ENCODE measurements at places on chromosomes 2 and 18.

DNA sequence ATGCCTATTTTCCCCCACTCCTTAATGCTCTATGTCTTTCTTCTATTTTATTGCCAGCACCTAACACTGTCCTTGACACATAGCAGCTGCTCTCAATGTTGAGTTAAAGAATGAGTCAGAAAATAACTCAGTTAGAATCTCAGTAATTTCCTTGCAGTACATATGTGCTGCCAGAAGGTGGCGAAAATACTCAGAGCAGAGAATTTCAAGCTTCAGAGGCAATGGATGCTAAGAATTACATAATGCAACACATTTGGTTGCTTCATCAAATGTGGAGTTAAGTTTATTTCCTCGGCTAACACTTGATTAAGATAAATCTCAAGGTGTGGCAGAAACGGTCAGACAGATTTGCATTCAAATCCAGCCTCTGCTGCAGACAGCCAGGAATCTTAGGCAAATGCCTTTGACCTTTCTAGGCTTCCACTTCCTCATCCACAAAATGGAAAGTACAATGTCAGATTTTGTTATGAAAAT is 105.6 kb downstream of the VSNL1 start:
- DNase-seq, result peak; percentile 28

DNA sequence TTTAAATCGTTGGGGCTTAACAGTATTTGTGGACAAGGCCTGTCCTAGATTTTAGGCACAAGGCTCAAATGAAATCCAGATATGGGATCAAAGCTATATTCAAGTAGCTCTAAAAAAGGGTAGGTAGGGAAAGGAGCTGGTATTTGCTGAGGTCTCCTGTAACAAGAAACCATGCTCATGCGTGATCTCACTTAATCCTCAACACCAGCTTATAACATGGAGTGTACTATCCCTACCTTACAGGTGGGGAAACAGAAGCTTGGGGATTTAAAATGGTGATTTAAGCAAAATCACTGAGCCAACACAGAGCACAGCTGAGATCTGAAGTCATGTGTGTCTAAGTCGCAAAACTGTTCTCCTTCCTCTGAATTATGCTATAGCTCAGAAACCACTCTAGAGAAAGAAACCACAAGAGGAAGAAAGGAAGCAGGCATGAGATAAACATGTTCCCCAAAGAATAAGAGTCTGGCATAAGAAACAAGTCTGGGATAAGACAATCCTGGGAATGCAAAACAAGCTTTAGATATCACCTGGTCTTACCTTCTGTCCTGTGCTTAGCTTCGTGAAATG is 43.1 kb downstream of the CYRIA start:
- no peak for DNase-seq

GRCh38 chr18:13934058-13934457 is 18.7 kb upstream of the MC2R start:
- no peak for DNase-seq

- no peak for DNase-seq
Observed at GRCh38 chr2:10775021-10775780, 37.4 kb downstream of the PDIA6 start.

DNA sequence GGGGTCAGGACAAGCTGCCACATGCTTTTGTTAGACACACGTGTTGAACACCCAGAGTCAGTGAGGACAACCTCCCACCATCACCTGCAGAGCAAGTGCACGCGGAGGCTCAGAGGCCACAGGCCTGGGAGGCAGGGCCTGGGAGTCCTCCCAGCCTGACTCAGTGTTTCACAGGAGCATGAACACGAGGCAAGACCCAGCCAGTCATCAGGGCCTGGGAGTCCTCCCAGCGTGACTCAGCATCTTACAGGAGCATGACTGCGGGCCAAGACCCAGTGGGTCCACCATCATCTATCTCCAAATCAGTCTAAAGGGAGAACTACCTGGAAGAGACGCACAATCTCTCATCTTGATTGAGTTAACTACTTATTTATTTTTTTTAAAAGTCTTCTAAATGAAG is 112.6 kb upstream of the PXDN start:
- no peak for DNase-seq

GRCh38 chr2:222289278-222290160 is 9.3 kb downstream of the PAX3 start:
- DNase-seq, result no peak

DNA sequence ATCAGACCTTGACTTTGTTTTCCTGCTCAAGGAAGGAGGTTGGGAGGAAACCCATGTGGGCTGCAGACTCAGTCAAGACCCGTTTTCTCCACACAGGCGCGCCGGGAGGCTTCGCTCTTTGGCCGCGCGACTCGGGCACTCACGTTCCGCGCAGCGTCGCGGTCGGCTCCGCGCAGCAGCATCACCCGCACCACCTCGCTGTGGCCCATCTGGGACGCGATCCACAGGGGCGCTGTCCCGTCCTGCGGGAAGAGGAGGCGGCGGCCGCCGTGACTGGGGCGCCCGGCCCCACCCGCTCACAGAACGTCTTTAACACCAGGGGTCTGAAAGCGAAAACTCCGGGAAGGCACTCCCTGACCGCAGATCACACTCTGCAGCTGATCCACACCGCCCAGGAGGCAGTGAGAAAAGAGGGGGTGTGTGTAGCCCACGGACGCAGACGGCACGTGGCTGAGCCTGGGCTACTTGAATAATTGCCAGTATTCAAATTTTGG is 33.1 kb upstream of the NPC1 start:
- no peak for DNase-seq

DNA sequence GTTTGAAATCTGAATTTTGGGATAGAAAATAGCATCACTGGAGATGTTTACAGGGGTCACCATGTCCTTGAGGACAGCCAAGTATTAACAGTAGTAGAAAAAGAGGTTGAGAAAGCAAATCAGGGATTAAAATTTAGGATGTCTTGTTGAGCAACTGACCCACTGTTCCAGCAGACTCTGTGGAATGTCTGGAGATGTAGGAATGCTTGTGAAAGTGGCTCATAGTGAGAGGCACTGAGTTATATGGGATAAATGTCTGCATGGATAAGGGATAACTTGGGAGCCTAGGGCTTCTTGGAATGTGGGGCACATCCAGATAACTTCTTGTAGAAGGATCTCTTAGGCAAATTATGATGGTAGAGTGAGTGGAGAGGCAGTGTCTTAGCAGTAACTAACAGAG is 495.0 kb downstream of the TMX3 start:
- no peak for DNase-seq

GRCh38 chr18:8982416-8983183 is 119.9 kb upstream of the NDUFV2 start:
- peak; percentile 32 for DNase-seq

DNA sequence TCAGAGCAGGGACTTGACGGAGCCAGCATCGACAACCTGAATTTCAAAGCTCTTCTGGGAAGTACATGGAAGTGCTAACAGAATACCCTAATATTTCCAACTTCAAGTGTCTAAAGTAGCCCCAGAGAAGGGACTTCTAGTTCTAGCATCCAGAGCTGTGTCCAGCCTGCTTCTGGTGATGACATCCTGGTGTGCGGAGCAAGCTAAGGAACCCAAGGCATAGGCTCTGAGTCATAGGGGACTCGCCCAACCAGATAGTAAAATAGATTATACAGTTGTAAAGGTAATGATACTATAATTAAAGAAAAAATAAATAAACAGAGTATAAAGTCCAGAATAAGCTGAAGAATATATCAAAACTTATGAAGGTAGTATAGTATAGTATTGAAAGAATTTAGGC is 108.1 kb upstream of the SERPINE2 start:
- no peak for DNase-seq

GRCh38 chr2:96832754-96833507 is 10.9 kb downstream of the ANKRD23 start:
- DNase-seq, result peak; percentile 87

DNA sequence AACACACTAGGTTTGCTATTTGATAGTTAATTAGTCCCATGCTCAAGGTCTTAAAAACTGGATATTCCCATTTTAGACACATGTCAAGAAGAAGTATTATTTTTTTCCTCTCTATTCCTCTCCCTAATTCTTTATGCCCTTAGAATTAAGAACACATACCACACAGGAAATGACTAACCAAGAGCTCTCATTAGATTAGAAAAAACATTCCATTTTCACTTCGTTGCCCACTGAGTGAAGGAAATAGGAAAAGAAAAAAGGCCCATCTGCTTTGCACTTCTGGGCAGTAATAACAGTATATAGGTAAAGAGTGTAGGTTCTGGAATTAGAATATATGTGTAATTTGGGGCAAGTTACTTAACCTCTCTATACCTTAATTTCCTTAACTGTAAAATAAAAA is 26.9 kb downstream of the ACADL start:
- no peak for DNase-seq

- DNase-seq, result no peak
Observed at GRCh38 chr2:25797620-25798488, 80.4 kb downstream of the ASXL2 start.

DNA sequence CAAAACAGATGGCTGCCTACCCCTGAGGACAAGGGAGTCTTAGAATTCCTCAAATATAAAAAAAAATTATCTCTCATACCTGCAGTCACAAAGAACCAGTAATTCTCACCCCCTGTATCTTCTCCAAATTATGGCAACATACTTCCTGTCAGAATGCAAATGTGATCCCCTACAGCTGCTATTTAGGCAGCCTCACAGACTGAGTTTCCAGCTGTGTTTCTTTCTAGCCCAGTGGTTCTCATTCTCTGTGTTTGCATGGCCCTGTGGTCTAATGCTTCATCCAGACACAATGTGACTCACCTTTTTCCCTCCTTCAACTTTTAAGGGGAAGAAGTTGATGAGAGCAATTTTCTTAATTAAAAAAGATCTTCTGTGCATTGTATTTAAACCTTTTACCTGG is 726.3 kb downstream of the TSN start:
- DNase-seq, result no peak

DNA sequence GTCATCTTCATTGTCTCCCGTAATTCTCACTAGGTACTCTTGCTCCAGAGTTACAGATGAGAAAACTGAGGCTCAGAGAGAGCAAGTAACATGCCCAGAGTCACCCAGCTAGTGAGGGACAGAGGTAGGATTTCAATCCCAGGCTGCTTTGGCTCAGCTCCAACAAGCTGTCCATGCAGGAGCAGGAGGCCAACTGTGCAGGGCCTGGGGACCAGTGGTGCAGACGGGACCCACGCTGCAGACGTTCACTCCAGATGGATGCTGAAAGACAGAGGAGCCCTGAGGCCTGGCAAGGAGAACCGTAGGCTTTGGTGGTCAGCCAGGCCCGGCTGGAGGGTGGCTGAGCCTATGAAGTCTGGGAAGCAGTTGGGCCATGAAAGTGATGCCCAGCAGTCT is 102.6 kb downstream of the MCFD2 start:
- DNase-seq, result no peak

GRCh38 chr2:60499651-60500265 is 53.7 kb downstream of the BCL11A start:
- no peak for DNase-seq

- DNase-seq, result no peak
Observed at GRCh38 chr2:84373391-84373790, 85.7 kb downstream of the SUCLG1 start.

GRCh38 chr18:75531212-75531850 is 103.8 kb upstream of the SMIM21 start:
- DNase-seq, result no peak

- DNase-seq, result no peak
Observed at GRCh38 chr2:12340164-12340563, 376.6 kb upstream of the TRIB2 start.

DNA sequence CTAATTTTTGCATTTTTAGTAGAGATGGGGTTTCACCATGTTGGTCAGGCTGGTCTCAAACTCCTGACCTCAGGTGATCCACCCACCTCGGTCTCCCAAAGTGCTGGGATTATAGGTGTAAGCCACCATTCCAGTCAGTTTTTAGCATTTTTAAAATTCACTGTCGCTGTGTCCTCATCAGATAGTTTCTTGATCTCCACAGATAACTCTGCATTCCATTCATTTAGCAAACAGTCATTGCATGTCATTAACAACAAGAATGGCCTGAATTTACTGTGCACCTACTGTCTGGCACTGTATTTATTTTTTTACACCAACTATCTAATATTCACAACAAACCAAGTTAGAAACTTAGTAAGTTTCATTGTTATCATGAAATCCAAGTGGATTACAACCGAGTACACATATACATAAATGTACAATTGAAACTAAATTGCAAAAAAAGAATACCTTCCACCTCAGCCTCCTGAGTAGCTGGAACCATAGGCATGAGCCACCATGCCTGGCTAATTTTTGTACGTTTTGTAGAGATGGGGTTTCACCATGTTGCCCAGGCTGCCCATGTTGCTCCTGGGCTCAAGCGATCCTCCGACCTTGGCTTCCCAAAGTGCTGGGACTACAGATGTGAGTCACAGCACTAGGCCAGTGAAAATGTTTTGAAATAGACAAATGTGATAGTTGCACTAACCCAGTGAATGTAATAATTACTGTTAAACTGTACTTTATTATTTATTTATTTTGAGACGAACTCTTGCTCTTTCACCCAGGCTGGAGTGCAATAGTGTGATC is 4.3 kb downstream of the MCEE start:
- no peak for DNase-seq

- DNase-seq, result no peak
Observed at GRCh38 chr2:152005607-152006006, 93.2 kb downstream of the CACNB4 start.

- no peak for DNase-seq
Observed at GRCh38 chr2:26619096-26619495, 22.1 kb downstream of the CIB4 start.

Data from SHP77 treated with DMSO at 0.1 percent for 48 hours (cell line).